Hindlimb muscle (tissue), 1 donor: ENCODE measurements at places on chromosomes 3 and 15.

- DNase-seq: no peak
Measured at GRCh38 chr3:52136513-52136912, 17.7 kb downstream of the POC1A start.

DNA sequence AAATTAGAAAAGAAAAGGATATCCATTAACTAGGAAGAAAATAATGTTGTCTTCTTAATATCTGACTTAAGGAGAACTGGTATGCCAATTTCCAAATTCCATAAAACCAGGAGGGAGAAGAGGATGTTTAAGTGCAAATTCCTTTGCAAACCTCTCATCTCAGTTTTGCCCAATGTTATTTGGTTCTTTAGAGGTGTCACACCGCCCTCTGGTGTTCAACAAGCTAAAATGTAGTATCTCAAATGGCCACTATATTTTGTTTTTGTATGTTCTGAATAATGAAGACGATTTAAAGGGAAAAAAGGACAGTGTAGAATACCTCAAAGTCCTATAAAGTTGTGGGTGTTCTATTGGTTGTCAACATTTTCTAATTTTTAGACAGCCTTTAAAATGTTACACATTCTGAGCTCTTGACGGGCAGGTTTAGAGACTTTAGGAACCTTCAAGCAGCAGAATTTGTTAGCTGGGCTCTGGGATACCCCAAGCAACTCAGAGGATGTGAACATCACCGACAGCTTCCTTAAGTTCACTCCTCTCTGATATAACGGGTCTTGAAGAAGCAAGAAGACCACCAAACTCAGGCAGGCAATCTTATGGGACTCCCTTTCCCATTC, 458.3 kb downstream of the MFSD1 start:
- peak; percentile 38 for DNase-seq

DNA sequence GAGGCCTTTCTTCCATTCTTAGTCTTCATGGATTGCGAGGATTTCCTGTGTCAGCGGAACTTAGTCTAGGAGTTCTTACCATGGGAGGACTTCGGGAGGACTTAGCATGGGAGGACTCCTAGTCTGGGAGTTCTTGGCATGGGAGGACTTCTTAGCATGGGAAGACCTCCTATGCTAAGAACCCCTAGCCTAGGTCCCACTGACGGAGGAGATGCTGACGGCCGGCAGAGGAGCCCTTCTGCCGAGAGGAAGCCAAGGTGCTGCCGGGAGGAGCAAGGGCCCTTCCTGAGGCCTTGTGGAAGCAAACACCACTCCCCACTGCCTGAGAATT, 35.6 kb upstream of the LDHAL6B start:
- no peak for DNase-seq

DNA sequence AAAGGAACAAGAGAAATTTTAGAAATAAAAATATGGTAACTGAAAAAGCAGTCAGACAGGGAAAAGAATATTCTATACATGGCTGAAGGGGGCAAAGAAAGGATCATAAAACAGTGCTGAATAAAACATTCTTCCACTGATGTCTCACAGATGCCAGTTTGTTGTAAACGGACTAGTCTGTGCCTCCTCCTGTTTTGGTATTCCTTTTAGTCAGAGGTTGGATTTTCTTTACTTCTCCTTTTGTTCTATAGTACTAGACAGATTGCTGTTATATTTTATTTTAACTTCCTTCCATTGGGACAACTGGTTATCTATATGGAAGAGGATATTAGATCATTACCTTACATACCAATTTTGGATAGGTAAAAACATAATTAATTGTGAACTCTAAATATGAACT, 16.0 kb upstream of the GNB5 start:
- DNase-seq: no peak

DNA sequence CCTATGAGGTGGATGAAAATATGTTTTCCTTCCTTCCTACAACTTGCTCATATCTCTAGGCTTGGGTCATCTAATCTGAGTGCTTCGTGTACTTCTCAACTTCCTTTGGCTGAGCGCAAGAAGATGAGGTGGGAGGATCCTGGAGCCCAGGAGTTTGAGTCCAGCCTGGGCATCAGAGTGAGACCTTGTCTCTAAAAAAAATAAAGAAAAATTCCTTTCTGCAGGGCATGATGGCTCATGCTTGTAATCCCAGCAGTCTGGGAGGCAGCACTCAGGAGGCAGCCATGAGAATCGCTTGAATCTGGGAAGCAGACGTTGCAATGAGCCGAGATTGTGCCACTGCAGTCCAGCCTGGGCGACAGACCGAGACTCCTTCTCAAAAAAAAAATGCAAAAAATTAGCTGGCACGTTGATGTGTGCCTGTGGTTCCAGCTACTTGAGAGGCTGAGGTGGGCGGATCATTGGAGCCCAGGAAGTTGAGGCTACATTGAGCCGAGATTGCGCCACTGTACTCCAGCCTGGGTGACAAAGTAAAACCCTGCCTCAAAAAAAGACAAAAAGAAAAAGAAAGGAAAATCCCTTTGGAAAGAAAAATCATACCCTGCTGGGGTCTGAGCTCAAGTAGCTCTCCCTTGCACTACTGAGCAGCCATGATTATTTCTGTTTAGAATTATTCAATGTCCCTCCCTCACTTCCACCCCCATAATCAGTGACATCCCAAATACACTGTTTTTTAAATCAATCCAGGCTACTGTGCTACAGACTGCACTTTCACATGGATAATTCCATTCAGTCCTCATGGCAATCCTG, 28.0 kb upstream of the RAB11A start:
- DNase-seq: no peak

GRCh38 chr3:193737191-193737751, 144.3 kb downstream of the OPA1 start:
- DNase-seq: no peak

GRCh38 chr3:109336291-109336861, 970 bp downstream of the DPPA4 start:
- DNase-seq: peak; percentile 30

GRCh38 chr3:58044691-58045483, 36.7 kb downstream of the FLNB start:
- peak; percentile 79 for DNase-seq

DNA sequence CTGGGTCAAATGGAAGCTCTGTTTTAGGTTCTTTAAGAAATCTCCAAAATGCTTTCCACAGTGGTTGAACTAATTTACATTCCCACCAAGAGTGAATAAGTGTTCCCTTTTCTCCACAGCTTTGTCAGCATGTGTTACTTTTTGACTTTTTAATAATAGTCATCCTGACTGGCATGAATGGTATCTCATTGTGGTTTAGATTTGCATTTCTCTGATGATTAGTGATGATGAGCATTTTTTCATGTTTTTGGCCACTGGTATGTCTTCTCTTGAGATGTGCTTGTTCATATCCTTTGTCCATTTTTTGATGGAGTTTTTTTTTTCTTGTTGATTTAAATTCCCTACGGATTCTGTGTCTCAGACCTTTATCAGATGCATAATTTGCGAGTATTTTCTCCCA, 745.0 kb upstream of the BCHE start:
- no peak for DNase-seq

DNA sequence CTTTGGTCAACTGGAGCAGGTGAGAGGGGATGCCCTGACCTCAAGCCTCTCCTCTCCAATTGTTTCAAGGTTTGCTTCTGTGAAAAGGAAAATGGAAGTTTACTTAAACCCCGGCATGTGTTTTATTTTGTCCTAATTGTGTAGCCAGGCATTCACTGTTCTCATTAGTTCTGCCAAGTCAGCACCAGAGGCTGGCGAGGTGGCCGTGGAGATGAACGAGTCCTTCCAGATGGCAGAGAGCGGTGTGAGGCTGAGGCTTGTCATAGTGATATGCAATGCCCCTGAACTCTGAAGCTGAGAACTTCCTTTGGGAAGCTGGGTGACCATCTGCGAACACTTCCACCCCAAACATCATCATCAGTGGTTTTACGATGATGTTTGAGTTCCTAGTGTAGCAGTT, 199.6 kb downstream of the TJP1 start:
- no peak for DNase-seq

- DNase-seq: no peak
Measured at GRCh38 chr3:171462224-171462623, 2.0 kb upstream of the TNIK start.

- DNase-seq: no peak
Measured at GRCh38 chr3:105827959-105828358, 40.9 kb downstream of the CBLB start.

GRCh38 chr3:22443571-22444233, 692.7 kb upstream of the ZNF385D start:
- DNase-seq: no peak

GRCh38 chr3:48548126-48548525, 8.5 kb downstream of the PFKFB4 start:
- no peak for DNase-seq

GRCh38 chr3:186821429-186822387, 15.4 kb upstream of the RFC4 start:
- DNase-seq: peak; percentile 18

- peak; percentile 79 for DNase-seq
Measured at GRCh38 chr3:187737368-187738070, 7.7 kb downstream of the BCL6 start.

DNA sequence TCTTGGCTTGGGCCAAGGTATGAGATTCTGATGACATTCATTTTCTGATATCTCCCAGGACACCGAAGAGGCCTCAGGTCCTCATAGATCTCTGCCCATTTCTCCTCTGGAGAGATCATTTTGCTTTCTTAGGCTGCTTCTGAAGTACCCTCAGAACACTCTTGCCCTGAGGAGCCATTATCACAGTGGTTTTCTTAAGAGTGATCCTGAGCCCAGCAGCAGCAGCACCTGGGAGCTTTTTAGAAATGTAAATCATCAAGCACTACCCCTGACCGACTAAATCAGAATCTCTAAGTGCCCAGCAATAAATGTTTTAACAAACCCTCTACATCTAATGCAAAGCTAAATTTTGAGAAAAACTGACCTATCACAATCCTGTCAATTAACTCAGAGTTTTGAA, 40.6 kb upstream of the SLC9A9 start:
- no peak for DNase-seq

DNA sequence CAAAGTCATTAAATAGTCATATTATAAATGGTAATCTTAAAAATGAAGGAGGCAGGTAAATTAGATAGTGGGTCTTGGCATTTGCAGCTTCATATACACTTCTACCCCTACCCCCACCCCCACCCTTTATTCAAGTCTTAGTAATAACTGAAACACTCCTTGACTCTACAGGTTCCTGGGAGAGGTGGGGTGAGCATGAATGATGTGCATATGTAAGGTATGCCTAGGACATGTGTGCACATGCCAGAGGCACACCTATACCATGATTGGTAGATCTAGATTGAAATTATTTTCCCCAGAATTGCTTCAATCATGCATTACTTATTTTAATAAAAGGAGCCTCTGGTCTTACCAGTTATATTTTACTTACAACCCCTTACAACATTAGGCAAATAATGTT, 40.1 kb upstream of the PDCD6IP start:
- DNase-seq: no peak

- DNase-seq: no peak
Measured at GRCh38 chr3:99781761-99782160, 35.9 kb upstream of the CMSS1 start.

DNA sequence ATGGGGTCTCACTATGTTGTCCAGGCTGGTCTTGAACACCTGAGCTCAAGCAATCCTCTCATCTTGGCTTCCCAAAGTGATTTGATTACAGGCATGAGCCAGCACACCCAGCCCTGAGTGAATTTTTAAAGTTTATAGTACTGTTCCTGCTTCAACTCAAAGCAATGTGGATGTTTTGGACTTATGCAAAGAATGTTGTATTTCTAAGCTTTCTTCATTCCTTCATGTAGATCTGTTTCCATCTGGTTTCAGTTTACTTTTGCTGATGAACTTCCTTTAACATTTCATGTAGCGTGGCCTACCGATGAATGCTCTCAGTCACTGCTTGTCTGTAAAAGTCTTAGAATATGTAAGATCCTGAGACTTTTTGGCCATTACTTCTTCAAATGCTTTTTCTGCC, 23.2 kb downstream of the NRG4 start:
- DNase-seq: no peak

DNA sequence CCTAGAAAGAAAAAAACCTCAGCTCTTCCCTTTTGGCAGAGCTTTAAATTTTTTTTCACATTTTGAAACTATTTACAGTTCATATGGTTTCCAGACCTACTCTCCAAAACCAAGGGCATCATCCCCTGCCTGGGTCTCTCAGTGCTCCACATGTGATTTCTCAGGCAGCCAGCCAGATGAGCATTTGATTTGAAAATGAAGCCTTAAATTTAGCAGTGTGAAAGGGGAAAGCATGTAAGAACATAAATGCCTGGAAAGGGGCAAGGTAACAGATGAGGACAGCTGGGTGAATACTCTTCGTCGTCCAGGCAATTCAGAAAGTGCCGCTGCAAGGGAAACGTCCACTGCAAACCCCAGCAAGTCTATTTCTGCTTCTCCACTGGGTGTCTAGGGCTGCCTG, 94.8 kb downstream of the ATP8B4 start:
- DNase-seq: peak; percentile 55

- DNase-seq: no peak
Measured at GRCh38 chr15:86804406-86804805, 724.7 kb downstream of the AGBL1 start.

GRCh38 chr3:96225494-96225893, 588.9 kb upstream of the EPHA6 start:
- no peak for DNase-seq

- DNase-seq: no peak
Measured at GRCh38 chr3:11291808-11292207, 19.6 kb downstream of the ATG7 start.

DNA sequence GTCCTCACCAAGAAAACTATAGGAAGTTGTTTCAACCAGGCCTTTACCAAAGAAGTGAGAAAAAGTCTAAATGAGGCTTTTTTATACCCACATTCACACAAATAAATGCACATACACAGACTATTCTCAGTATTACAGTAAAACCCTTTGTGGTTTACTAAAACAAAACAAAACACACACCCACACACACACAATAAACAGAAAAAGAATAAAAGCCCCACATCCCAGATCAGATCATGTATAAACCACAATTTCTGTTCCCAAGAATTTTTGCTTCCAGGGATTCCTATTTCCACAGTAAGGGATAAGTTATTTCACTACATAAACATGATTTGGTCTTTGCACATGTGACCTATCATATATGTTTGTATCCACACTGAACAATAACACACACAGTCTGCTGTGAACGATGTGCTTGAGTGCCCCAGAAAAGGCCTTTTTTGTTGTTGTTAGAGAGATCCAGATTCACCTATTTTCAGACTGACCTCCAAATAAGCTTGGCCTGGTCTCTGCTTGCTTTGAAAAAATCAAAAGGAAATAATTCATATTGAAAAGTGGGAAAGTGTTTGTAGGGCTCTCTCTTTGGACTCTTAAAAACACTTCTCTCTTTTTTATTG, 283.4 kb upstream of the ATP11B start:
- DNase-seq: no peak

DNA sequence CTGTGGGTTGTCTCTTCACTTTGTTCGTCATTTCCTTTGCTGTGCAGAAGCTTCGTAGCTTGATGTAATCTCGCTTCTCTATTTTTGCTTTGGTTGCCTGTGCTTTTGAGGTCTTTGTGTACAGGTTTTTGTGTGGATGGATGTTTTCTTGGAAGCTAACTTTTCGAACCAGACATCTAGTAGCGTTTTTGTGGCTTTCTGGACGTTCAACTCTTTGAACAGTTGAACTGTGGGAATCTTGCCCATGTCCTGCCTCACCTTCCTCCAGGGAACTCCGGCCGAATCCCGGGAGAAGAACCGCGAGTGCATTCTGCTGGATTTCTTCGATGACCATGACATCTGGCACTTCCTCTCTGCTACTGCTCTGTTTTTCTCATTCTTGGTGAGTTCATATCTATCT, 70.6 kb downstream of the USF3 start:
- DNase-seq: no peak

GRCh38 chr15:41936649-41937567, 35.4 kb downstream of the EHD4 start:
- DNase-seq: no peak

- DNase-seq: no peak
Measured at GRCh38 chr3:81434161-81434560, 327.3 kb downstream of the GBE1 start.
